Immature natural killer cell (primary cell): ENCODE measurements at places on chromosomes 6 and 20.
A peak's percentile ranks its signal among the peaks of the same experiment; 100 is the strongest.

DNA sequence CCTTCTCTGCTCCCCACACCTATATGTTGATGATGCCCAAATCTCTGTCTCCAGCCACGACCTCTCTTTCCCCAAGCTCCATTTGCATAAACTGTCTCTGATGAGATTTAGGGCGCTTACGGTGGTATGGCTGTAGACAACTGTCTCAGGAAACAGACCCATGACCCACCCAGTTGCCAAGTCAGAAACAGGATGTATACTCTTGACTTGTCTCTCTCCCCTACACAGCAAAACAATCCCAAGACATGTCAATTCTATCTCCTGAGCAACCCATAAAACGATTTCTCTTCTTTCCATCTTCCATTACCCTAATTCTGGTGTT, 13.9 kb downstream of the GNL1 start:
- DNase-seq = peak; percentile 44

- DNase-seq = no peak
Measured at GRCh38 chr20:38674765-38675133, 49.5 kb upstream of the SLC32A1 start.

- DNase-seq = no peak
Measured at GRCh38 chr6:114827135-114827534, 484.3 kb upstream of the HS3ST5 start.

DNA sequence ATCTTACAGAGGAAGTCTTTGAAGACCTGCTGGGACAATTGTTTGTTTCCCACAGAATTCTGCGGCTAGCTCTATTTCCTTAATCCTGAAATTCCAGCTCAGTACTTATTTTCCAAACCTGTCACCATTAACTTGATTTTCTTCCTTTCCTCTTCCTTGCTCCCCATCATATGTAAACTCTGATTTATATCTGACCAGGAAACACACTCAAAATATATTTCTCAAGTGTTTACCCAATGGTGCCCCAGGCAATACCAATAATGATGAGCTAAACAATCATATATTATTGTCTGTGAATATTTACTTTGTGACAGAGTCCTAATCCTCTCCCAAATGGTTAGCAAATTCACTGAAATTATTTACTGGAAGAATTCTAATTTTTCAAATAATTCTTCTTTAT, 597.3 kb downstream of the PKHD1 start:
- DNase-seq = no peak

GRCh38 chr6:107542192-107542668, 52.3 kb downstream of the SOBP start:
- DNase-seq = no peak

DNA sequence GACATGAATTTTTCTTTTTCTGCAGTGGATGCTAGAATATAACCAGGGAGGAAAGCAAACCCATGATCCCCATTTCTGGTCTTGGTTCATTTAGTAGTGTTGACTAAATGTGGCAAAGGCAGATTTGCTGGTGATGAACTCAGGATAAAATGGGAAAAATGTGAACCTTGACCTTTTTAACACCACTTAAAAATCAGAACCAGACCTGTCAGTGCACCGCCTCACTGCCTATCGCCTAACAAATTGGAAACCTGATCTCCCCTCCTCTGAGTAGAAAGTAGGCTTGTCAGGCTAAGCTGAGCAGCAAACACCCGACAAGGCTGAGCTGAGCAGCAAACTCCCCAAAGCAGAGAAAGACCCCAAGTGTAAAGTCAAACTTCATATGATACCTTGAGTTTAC, 254.8 kb downstream of the FOXC1 start:
- DNase-seq = no peak

- DNase-seq = no peak
Measured at GRCh38 chr6:21413428-21413827, 180.1 kb upstream of the SOX4 start.

GRCh38 chr6:49082611-49083010, 380.4 kb downstream of the MMUT start:
- DNase-seq = no peak

- DNase-seq = no peak
Measured at GRCh38 chr6:137084090-137084489, 39.3 kb upstream of the IL20RA start.

- no peak for DNase-seq
Measured at GRCh38 chr6:110103260-110103659, 76.2 kb downstream of the WASF1 start.

- no peak for DNase-seq
Measured at GRCh38 chr6:142938510-142938909, 6.5 kb downstream of the HIVEP2 start.

DNA sequence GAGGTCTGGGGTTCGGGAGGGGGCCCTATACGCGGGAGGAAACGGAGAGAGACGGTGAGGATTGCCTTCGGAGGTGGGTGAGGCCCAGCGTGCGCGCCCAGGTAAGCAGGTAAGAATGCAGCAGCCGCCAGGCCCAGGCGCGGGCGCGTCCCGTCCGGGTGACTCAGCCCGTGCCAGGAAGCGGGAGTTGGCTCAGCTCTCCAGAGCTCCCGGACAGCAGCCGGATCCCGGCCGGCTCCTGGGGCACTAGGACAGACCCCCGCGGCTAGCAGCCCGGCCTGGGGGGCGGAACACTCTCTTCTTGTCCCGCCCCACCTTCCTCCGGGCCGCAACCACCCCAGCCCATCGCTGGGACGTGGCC, 1.5 kb upstream of the MDFI start:
- no peak for DNase-seq

- DNase-seq = no peak
Measured at GRCh38 chr20:37677969-37678861, 15.6 kb upstream of the CTNNBL1 start.

- DNase-seq = no peak
Measured at GRCh38 chr6:77620278-77620882, 32.5 kb upstream of the MEI4 start.

GRCh38 chr6:127880429-127880828, 20.4 kb downstream of the THEMIS start:
- DNase-seq = no peak

DNA sequence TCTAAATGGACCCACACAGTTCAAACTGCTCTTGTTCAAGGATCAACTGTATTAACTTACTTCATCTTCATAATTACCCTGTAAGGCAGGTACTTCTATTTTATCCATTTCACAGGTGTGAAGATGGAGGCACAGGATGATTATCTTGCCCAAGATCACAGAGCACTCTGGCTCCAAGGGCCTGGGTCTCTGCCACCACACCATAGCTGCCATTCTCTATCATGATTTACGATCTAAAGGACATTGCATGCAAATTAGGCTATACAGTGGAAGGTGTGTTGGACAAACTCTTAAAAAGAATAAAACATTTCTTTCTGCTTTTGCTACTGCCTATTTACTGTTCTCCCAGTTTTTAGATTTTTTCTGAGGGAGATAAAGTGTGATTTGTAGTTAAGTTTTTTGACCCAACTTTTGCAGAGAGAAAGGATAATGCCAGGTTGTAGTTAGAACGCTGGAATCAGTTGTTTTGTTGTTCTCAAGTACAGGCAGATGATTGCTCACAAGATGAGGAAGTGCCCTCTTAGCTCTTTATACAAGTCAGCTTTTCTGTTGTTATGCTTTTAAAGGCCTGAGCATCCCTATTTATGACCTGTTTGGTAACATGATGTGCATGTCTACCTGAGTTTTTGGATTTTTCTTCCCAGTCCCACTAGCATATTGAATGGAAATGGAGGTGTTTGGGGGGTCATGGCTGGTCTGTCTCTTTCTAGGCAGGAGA, 247.9 kb downstream of the ZFAND3 start:
- no peak for DNase-seq

DNA sequence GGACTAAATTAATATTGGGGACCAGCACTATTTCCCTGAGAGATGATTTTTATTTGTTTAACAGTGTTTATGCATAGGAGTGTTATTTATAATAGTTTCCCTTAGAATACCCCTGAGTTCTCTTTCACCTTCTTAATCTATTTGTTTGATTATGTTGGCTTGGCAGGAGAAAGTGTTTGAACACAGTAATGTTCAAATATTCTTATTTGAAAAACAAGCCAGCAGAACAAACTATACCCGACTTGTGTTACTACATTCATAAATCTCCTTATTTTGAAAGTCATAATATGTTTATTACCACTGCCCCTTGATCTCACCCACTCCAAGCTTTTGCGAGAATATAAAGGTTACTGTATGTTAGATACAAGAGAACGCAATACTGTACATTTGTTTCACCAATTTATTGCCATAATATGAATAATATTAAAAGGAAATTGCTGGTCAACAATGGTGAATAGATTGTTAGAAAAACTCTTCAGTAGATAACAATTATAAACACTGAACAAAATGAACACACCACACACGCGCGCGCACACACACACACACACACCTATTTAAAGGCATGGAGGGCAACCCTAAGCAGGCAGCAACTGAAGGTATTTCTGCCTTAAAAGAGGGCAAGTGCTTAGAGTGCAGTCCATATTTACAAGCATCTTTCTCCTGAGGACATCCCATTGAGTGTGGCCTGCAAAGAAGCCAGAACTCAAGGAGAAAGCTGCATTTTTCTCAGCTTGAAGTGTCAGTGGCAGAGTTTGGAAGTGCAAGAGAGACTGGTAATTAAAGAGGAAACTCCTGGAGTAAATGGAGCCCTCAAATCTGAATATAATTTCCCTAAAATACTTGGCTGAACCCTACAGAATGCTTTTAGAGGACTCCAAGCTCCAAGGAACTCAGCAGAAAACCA, 279.4 kb upstream of the MAN1A1 start:
- DNase-seq = no peak

DNA sequence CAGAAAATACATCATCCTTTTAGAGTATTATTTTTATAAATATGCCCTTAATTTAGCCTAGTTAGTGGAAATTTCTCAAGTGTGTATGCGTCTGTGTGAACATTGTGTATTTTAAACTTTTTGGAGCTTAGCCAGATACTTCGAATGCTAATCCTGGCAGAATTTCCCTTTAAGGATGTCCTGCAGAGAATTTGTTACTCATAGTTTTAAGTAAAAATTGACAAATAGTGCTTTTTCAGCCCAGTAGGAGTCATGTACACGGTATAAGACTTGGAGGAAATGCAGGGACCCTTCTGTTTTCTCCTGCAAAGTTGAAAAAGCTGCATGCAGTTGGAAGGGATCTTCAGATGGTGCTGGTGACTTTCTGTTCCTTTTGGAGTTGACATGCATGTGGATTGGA, at the start of gene FHL5:
Gene FHL5 (plus strand): TSS at position 243 of the 400 bp plus-strand sequence. CDS start 40,486 bp downstream, outside the sequence.
- DNase-seq = no peak

DNA sequence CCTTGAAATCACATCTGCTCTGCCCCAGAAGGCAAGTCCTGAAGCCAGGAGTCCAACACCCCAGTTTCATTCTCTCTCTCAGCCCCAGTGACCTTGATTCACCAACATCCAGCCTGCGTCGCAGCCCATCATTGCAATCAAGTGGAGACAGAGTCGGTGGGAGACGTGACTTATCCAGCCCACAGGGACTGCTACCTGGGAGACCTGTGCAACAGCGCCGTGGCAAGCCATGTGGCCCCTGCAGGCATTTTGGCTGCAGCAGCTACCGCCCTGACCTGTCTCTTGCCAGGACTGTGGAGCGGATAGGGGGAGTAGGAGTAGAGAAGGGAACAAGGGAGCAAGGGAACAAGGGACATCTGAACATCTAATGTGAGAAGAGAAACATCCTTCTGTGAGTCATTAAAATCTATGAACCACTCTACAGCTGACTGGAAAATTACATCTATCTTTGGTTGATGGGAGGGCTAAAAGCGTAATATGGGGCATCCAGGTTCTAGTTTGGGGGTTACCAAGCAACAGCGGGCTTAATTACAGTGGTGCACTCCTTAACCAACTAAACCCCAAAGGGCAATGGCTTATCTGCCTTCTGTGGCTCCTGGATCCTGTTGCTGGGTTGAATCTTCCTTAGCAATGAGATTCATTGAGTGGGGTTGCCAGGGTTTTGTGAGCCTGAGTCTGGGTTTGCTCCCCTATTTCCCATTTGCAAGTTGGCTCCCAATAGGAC, 2.5 kb downstream of the LY6G6D start:
- DNase-seq = no peak
